ENCODE measurements at places on chromosomes 5 and 9.
A peak's percentile ranks its signal among the peaks of the same experiment; 100 is the strongest.

GRCh38 chr5:134466241-134467069 is 54.8 kb upstream of the CDKN2AIPNL start:
- peak; percentile 25 for DNase-seq

- DNase-seq = no peak
Measured at GRCh38 chr5:73160239-73160671, 12.7 kb upstream of the TMEM174 start.

DNA sequence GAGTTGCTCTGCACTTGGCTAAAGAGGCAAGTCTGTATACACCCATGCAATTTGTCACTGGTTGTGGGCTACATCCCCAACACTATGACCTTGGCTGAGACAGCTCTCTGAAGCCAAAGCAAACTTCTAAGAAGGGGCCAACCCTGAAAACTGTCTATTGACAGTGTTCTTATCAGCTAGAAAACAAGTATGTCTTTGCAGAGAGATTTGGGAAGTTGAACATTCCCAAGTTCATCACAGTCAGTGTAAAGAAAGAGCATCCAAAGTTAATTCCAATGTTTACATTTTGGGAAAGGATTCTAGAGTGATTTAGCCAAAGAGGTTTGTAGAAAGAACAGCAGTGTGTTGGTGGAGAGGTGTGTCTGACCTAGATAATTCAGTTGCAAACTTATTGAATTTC is 711.1 kb upstream of the CHD1 start:
- no peak for DNase-seq

DNA sequence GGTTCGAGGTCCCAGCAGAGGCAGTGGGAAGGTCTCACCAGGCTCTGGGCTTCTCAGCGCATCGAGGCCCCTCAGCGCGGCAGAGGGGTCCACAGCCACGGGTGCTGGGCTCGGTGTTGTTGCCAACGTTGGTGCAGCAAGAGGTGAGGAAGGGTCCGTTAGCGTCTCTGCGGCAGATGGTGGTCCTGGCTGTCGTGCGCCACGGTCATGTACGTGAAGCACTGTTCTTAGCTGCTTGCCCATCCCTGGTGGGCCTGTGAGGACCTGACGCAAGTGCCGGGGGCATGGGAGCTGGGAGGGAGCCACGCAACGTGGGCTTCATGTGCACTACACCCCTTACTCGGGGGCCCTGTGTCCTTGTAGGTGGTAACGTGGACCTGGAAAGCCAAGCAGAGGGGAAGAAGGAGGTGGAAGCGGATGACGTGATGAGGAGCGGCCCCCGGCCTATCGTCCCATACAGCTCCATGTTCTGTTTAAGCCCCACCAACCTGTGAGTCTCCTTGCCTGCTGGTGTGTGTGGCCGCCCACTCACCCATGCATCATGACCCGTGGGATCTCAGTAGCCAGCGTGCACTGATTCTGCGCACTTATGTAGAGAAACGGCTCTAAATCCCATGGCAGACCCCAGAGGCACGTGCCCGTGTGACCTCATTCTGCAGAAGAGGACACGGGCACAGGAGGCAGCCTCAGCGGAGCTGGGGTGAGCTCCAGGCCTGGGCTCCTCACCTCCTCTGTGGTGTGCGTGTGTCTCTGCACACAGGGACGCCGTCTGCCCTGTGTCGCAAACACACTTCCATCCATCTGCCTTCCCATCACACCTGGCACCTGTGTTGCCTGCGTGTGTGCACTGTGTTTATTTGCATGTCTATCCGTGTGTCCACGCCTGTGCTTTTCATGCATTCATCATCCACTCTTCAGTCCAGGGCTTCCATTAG is 166.1 kb downstream of the CACNA1B start:
- no peak for DNase-seq

DNA sequence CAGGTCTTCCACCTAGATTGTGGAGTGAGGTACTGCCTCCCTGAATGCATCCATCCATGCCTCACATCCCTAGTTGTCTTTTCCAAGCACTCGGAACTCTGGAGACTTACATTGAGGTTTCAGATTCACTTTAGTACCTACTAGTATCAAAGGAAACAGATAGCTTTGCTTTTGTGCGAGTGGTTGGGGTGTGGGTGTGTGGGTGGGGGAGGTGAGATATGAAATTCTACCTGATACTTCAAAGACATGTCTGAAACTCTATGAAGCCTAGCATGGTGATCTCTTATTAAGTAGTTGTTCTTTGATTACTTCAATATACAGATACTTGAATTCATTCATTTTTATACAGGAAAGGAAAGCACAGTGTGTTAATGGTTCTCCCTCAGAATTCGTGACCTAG is 64.4 kb downstream of the MCCC2 start:
- DNase-seq = peak; percentile 5

DNA sequence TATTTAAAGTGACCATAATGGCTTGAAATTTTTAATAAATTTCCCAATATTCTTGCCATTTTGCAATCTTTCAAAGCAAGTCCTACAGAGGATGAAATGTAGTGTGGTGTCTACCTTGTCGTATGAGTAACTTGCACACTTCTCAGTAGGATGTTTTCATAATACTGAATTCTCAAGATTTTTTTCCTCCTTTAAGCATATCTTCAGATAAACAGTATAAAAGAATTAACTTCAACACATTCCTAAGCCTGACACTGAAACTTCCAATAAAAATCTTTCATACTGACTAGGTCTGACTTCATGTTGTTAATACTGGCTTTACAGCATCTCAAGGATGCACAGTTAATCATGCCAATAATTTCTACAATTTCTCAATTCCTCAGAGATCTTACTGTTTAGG is 62.0 kb downstream of the DROSHA start:
- no peak for DNase-seq

- DNase-seq = no peak
Measured at GRCh38 chr5:154309371-154309745, 118.8 kb downstream of the GALNT10 start.

GRCh38 chr5:16326137-16326536 is 139.5 kb downstream of the ZNF622 start:
- DNase-seq = no peak

DNA sequence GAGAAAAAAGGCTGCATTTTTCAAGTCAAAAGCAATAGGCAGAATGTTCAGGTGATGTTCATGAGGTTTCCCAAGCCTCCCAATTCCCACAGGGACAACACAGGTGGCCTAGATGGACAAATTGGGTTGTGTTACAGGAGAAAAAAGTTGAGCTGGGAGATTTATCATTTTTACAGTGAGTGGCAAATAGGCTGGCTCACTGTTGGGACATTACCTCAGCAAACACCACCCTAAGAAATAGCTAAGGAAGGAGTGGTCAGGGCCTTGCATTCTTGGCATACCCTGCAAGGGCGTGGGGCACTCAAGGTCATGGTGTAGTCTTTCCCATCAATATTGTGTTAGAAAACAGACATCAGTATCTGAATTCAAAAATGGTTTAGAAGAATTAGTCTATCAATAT is 23.3 kb upstream of the CPLANE1 start:
- DNase-seq = no peak

DNA sequence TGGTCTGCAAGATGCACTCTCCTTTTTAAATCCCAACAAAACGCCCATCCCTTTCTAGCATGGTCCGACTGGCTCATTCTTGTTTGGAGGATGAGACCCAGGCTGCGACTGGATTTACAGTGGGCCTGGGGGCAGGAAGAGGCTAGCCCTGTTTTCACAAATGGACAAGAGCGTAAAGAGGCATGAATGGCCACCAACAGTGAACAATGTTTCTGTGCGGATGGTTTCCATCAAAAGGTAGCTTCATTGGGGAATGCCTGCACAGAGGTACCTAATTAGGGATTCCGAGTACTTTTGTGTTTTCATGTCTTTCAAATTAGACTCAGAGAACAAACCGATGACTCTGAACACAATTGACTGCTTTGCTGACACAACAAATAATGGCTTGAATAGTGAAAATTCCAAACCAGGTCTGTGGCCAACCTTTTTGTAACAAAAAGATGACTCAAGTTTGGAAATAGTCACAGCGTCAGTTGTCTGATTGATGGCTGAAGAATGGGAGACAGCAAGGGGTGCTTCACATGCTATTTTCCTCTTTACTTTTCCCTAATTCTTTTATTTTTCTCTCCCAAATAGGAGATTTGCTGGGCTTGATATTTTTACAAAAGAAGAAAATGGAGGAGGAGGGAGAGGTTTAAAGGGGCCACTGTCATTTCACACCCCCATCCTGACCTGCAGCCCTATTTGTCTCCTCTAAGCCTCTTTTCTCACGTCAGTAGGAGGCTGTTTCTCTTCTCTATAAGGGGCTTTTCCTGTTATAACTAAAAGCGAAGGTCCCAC is 208.1 kb upstream of the S1PR3 start:
- no peak for DNase-seq

GRCh38 chr9:91571036-91571435 is 147.4 kb upstream of the NFIL3 start:
- DNase-seq = no peak

DNA sequence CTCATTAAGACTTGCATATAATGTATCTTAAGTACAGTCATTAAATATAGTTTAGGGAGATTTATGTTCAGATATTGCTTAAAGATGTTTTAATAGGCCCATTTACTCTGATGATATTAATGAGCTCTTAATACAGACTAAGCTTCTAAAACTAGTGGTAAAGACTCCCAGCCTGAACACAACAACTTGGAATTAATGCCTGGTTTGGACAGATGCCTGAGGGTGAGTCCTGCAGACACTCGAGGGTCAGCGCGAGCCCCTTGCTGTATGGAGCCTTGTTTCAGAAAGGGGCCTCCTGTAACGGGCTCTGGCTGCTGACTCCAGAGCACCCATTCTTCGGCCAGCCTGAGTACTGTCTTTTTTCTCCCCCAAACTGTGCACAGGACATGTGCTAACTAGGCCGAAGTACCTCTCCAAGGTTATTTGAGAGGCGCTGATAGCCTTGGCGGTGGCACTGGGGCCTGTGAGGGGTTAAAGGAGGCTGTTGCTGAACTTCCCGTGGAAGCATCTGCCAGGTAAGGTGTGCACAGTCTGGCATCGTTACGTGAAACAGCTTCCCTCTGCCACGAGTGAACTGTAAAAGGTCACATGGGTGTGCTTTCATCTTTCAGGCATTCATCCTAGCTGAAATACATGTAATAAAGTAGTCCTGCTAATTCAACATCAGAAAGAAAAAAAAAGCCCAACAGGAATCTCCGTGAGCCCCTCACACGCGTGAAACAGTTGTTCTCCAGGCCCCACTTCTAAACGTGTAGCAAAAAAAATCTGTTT is 113.4 kb downstream of the MVB12B start:
- DNase-seq = no peak

- no peak for DNase-seq
Measured at GRCh38 chr9:121720311-121721057, 69.0 kb downstream of the DAB2IP start.

DNA sequence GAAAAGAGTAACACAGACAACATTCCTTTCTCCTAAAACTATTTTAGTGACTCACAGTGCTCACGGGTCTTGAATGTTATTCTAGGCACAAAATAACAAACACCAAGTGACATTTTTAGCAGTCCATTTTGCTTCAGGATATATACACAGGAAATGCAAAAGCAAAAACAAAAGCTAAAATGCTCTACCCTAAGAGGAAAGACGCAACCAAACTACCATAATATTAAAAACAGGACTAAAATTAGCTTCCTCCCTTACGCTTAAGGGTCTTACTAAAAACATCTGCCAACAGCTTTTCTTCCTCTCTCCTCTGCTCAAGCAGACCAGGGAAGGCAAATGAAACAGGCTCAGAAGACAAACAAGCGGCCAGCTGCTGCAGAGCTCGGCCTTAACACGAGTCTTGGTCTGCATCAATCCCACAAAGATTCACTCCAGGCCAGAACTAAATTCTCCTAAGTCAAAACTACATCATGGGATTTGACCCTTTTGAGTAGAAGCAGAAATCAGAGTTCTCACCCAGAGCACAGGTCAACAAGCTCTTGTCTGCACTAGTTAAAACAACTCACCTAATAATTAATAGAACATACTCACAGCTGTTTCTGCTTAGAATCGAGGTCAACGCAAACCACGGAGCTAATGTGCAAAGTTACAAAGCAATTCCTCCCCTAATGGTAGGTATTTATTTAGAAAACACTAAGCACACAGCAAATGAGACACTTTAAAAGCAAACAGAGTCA is 62.3 kb downstream of the RAPGEF1 start:
- DNase-seq = no peak

GRCh38 chr5:136129445-136129844 is 3.2 kb upstream of the SMAD5 start:
- DNase-seq = no peak

DNA sequence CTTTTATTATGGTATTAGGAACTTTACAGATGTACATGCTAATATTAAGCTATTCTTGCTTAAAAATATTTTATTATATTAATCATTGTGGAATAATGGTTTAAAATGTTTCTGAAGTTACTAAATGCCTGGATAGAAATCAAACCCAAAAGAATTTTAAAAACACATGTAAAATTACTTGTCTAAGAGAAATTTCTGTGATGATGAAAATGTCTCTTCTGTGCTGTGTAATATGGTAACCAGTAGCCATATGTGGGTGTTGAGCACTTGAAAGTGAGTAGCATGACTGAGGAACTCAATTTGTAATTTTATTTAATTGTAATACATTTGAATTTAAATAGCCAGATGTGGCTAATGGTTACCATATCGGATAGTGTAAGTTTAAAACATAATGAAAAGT is 66.7 kb upstream of the HSPB3 start:
- no peak for DNase-seq

DNA sequence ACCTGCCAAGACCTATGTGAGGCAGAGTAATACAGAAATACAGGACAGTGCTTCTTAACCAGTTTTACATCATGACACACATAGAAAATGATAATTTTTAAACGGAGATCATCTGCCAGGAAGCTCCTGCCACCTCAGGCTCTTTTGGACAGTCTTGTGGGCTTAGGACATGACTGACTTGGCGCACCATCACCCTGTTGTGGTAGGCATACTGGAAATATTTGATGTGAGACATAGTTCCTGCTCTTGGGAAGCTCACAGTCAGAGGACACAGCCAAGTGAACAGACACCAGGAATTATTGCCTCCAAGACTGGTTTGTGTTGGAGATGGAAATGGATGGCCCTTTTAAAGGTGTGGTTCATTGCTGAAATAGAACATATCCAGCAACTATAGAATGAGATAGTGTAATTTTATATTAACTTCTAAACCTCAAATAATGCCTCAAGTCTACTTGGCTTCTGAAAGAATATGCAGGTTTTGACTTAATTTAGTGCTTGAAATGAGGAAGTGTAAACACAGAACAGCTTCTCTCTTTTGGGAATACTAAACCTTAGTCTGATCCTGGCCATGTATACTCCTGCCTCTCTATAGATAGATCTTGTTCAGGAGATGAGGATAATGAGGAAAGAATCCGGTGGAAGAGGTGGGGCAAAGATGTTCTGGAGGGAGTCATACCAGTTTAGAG is 19.7 kb downstream of the CPEB4 start:
- DNase-seq = no peak

GRCh38 chr5:174570662-174571061 is 153.7 kb upstream of the MSX2 start:
- DNase-seq = no peak

DNA sequence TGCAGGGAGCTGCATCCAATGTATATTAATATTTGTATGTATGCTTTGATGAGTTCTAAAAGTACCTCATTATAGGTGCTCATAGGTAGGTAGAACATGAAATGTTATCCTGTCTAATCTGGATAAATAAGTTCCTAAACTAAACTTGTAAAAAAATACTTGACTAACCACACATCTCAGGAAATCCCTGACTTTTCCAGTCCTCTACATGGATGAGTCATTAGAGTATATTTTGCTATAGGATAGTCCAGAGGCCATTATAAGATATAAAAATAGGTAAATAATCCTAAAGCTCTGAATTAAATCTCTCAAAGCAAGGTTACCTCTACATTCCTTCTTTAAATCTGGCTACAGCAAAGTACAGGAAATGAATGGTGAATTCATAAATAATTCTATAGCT is 404.3 kb downstream of the RAB3C start:
- no peak for DNase-seq

GRCh38 chr5:74127381-74128320 is 501.7 kb downstream of the ARHGEF28 start:
- no peak for DNase-seq

All from activated CD4-positive, alpha-beta T cell treated with anti-CD3 and anti-CD28 coated beads, Interleukin-2, amount 50 U/mL, for 24 hours (primary cell).